ENCODE measurements at places on chromosomes 12 and 14. TPM values are rescaled to one million over a fixed set of nuclear protein-coding genes. Genes with fewer than 3 reads are reported as not detected.

Gene PLXNC1
- polyA plus RNA-seq = 11.7 TPM

Gene IRAK3
- polyA plus RNA-seq = 21.6 TPM

Gene PCED1B
- 1.4 TPM for polyA plus RNA-seq

Gene DBX2
- polyA plus RNA-seq = not detected

Gene VEZT
- polyA plus RNA-seq = 81.8 TPM

Gene DPPA3
- polyA plus RNA-seq = not detected

Gene OR5AU1
- polyA plus RNA-seq = 0.03 TPM

Gene SERPINA5
- polyA plus RNA-seq = 0.28 TPM

Gene P2RX7
- polyA plus RNA-seq = 2.4 TPM

Gene RNU4-1
- not detected for polyA plus RNA-seq

Gene VRTN
- not detected for polyA plus RNA-seq

Data from right lung (tissue), 10 donors.